D721Med (cell line): ENCODE measurements at places on chromosomes 2 and 18.

DNA sequence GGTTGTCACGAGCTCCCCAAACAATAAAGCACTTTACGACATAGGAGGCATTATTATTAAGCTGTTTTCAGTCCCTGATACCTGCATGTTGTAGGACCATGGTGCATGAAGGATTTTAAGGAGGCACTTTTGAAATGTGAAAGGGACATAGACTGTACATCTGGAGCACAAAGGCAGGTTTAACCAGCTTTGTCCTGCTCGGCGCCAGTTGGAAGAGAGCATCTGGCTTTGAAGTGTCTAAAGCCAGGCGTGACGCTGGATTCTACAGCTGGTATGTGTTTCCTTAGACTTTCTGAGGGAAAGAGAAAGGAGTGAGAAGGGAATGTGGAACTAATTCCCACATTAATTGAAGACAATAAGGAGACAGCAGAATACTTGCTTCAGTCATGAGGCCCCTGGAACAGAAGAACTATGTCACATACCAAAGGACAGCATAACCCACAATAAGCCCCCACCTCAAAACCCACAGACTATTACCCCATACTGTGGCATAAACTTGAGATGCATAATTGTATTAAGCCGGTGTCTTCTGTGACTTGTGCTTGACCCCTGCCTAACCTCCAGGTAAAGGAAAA lies 381.0 kb upstream of the MEX3C start:
- no peak for DNase-seq

- no peak for DNase-seq
Observed at GRCh38 chr18:3869848-3870247, 419.9 kb downstream of the TGIF1 start.

DNA sequence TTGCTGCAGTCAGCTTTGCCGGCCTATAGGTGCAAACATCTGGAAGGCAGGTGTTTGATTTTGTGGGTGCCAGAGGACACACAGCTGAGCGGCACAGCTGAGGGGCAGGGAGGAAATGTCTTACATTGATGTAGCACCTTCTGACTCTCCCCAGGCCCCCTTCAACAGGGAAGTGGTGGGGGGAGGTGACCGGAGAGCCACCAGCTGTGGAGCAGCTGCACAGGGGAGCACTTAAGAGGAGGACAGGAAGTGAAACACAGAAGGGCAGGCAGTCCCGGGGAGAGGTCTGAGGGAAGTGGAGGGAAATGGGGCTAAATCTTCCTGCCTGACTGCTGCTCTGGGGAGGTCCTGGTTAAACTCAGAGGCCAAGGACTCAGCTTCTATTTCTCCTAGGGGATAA lies 409.1 kb downstream of the TNS1 start:
- no peak for DNase-seq

- no peak for DNase-seq
Observed at GRCh38 chr2:12008425-12009061, 262.1 kb downstream of the LPIN1 start.

- no peak for DNase-seq
Observed at GRCh38 chr18:33581856-33582255, 3.8 kb downstream of the ASXL3 start.

DNA sequence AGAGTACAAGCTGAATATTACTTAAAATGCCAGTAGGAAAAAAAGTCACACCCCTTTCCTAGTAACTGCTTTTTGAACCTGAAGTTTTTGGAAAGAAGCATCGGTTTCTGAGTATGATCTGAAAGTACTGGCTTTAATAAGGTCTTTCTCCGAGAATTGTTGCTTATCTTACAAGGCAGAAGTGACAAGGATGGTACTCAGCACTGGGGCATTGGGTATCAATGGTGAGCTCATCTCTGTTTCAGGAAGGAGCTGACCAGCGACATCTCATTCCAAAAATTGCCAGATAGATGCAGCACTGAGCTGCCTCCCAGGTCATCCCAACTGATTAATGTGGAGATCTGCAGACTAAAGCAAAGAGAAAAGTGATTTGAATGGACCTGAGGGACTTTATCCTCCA lies 85.4 kb downstream of the FMNL2 start:
- DNase-seq = no peak

DNA sequence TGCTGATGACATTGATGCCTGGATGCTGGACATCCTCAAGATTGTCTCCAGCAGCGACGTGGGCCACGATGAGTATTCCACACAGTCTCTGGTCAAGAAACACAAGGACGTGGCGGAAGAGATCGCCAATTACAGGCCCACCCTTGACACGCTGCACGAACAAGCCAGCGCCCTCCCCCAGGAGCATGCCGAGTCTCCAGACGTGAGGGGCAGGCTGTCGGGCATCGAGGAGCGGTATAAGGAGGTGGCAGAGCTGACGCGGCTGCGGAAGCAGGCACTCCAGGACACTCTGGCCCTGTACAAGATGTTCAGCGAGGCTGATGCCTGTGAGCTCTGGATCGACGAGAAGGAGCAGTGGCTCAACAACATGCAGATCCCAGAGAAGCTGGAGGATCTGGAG lies 94.1 kb upstream of the EML6 start:
- no peak for DNase-seq

DNA sequence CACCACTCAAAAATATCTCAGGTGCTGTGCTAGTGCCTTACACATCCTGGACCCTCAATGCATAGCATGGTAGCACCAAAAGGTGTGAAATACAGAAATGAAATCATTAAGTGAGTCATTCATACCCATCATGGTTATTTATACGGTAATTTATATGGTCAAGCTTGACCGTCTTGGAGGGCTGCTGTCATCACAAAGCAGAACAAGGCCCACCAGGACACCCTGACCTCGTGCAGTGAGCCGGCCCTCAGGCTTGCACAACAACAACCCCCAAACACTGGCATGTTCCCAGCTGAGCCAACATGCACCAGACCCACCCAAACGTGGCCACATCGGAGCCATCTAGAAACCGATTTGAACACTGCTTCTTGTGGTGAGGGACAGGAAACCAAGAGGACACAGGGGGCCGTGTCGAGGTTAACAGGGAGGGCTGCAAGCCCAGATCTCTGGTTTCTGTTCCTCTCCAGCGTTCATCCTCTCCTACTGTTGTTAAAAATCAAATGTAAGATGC lies 378.5 kb upstream of the ID2 start:
- DNase-seq = no peak

GRCh38 chr18:11119959-11120587 lies 29.3 kb downstream of the PIEZO2 start:
- DNase-seq = no peak

DNA sequence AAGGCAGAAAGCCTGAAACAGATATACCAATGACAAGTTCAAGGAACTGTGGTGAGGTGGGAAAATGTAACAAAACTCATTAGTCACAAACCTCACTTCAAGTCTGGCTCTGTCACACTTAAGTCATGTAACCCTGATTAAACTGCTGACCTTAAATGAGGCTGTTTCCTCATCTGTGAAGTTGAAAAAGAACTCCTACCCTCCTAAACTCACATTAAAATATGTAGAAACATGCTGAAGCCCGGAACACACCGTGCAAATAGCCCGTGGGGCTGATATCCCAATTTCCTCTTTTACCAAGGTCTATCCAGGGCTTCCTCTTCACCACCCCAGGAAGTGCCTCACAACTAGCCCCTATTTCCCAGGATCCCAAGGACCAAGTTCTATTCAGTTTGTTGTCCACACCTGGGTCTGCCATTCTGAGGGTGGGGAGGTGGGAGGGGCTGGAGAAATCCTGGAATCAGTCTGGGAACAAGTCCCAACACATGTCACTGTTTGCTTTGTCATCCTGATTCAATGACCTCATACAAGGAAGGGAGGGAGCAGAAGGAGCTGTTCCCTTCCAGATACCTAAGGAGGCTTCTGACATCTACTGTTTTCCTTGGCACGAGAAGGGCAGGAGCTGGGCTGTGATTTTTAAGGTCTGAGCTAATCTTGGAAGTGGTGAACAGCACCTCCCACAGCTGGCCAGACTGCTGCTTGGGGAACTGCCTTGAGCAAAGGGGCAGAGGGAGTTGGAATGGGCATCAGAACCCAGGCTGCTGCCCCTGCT lies 42.3 kb downstream of the SLC4A1AP start:
- no peak for DNase-seq

- no peak for DNase-seq
Observed at GRCh38 chr2:71620851-71621251, 167.5 kb downstream of the DYSF start.

DNA sequence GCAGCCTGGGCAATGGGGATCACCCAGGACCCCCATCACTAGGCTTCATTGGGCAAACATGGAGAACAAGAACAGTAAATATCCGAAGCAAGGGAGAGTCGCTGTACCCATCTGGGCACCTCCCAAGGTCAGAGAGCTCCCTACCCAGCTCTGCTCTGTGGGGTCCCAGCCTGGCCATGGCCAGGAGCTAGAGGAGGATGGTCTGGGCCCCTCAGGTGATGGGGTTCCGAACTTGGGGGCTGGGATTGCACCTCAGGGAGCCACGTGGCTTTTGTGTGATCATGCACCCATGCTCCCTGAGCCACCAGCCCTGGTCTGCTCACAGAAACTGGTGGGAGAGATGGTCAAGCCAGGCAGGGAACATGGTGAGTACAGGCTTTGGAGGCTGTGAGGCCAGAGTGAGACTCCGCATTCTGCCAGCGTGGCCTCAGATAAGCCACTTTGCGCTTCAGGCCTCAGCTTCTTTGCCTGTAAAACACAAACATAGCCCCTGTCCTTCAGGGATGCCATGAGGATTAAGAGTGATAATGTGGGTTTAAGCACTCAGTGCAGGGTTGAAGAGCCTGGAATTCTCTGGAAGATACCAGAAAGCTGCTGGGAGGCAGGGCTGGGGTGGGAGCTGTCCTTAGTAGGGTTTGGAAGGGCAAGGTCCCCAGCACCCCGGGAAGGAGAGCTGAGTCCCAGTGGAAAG lies 3.0 kb upstream of the NMUR1 start:
- DNase-seq = no peak

DNA sequence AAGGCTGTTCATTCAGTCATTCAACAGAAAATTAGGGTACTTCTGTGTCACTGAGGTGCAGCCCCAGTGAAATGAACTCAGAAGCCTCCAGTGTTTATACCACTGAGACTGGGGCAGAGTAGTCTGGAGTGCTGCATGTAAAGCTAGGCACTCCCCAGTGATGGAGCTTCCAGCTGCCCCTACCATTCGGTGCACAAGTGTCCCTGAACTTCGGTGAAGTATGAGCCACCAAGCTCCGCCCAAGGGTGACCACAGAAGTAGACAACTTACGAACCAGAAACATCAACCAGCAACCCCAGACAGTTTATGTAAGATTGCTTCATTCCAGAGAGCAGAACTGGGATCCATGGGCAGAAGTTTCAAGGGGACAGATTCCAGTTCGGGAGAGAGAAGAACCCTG lies 70.6 kb upstream of the FOSL2 start:
- no peak for DNase-seq

GRCh38 chr2:19100570-19100969 lies 257.9 kb downstream of the OSR1 start:
- DNase-seq = no peak

DNA sequence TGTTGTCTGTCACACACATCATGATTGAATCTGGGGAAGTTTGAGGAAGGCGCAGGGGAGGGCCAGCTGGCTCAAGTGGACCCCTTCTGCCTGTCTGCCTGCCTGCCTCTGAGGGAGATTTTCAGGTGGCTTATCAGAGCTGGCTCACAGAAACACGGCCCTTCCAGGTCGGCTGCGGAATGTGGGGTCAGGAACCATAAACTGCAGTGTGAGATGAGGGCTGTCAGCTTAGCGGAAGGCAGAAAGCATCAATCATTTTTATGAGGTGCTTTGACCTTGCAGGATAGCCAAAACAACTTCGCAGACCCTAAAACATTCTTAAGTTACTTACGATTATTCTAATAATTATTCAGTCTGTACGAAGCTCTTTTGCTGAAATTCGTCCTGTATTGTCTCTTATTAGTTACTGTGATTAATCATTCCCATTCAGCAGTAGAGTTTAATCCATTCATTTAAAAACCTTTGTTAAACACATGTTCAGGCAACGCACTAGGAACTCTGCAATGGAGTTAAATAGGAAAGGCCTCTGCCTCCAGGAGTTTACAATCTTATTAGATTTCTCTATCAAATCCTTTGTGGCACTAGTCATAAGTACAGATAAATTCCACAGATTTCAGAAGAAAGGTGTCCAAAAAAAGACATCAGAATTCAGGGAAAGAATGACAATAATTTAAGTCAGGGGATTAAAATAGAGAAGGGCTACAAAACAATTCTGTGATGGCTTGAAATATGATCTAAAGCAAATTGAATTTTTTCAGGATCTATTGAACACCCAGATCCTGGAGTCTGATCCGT lies 371.6 kb downstream of the HRH4 start:
- DNase-seq = no peak

DNA sequence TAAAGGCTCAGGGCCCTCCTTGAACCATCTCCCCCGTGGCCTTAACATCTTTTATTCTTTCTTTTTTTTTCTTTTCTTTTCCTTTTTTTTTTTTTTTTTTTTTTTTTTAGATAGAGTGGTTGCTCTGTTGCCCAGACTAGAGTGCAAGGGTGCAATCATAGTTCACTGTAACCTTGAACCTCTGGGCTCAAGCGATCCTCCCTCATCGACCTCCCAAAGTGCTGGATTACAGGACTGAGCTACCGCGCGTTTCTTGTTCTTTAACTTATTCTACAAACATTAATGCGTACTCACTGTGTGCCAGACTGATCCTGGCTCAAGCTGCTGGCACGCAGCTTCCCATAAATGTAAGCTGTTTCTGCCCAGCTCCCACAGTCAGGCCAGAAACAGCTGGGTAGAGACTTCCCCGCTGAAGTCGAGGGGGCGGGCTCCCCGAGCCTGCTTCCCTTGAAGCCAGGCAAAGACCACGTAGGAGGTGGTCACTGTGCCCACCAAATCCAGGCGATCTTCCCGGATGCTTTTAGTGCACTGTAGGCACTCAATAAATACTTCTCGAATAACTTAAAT lies 29.2 kb upstream of the ATP6V1B1 start:
- DNase-seq = no peak

DNA sequence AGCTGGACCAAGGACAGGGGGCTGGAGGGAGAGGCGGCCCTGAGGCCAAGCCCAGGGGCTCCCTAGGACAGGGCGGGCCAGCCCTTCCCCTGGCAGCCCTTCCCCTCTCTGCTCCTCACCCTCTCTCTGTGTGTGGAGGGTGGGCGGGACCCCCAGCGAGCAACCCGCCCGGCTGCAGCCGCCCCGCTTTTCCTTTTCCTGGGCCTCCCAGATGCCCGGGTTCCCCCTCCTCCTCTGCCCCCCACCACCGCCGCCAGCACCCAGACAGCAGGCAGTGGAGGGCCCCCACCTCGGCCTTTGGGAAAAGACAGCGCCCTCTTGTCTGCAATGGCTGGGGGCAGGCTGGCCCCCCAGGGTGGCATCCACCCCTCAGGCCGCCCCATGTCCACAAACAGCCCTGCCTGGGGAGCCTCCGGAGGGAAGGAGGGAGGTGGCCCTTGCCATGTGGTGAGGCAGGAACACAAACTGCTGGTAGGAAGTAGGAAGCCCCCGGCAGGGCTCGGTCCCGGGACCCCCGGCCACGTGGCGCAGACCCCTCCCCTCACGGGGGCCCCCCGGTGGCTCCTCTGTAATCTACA lies 135.1 kb upstream of the CTDP1 start:
- no peak for DNase-seq

DNA sequence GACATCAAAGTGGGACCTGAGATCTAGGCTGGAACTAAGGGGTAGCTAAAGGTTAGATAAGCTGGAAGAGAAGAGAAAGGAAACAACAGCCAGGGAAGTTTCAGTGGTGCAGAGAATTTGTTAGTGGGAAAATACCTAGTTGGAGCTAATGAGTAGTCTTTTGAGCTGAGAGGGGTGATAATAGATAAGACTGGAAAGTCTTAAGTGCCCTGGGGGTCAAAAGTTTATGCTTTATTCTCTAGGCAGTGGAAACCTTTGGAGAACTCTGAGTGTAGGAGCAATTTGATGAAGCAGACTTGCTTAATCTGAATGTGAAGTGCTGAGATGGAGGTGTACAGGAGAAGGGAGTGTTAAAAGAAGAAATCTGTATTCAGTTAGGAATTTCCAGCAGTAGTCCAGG lies 90.8 kb downstream of the CPS1 start:
- DNase-seq = no peak
